ENCODE measurements at places on chromosomes 7 and 10.
A peak's percentile ranks its signal among the peaks of the same experiment; 100 is the strongest.

GRCh38 chr7:65429642-65430343 lies 56.1 kb downstream of the ZNF92 start:
- no peak for DNase-seq

DNA sequence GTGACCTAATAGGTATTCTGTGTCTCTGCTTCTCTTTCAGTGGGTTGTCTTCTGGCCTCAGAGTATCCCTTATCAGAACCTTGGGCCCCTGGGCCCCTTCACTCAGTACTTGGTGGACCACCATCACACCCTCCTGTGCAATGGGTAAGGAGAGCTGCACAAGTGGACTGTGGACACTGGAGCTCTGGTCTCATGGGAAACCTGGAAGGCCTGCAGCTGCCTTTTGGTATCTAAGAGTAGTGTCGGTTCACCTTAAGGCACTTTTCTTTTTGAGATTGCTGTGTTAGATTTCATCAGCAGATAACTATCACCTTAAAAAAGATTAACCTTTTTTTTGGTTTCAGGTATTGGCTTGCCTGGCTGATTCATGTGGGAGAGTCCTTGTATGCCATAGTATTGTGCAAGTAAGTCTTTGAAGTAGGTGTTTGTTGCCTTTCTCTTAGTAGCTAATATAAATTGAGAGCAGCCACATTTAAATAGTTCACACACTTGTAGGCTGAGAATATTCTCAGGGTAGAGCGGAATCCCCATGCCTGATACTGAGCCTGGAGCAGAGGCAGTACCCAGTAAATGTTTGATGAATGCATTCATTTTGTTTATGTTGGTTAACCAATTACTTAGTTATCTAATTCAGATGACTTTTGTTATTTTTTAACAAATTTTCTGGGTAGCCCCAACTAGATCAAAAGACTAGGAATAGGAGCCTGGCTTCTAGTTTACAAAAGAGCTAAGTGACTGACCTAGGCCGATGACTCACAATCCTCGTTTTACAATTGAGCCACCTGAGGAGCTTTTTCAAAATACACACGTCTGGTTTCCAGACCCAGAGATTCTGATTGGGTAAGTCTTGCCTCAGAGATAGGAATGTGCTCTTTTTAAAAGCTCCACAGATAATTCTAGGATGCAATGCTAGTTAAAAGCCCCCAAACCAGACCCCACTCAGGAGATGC lies 3.6 kb downstream of the TMEM254 start:
- no peak for DNase-seq

GRCh38 chr7:114818501-114818900 lies 103.4 kb upstream of the MDFIC start:
- DNase-seq, result no peak

GRCh38 chr7:2049782-2050510 lies 182.8 kb downstream of the MAD1L1 start:
- no peak for DNase-seq

DNA sequence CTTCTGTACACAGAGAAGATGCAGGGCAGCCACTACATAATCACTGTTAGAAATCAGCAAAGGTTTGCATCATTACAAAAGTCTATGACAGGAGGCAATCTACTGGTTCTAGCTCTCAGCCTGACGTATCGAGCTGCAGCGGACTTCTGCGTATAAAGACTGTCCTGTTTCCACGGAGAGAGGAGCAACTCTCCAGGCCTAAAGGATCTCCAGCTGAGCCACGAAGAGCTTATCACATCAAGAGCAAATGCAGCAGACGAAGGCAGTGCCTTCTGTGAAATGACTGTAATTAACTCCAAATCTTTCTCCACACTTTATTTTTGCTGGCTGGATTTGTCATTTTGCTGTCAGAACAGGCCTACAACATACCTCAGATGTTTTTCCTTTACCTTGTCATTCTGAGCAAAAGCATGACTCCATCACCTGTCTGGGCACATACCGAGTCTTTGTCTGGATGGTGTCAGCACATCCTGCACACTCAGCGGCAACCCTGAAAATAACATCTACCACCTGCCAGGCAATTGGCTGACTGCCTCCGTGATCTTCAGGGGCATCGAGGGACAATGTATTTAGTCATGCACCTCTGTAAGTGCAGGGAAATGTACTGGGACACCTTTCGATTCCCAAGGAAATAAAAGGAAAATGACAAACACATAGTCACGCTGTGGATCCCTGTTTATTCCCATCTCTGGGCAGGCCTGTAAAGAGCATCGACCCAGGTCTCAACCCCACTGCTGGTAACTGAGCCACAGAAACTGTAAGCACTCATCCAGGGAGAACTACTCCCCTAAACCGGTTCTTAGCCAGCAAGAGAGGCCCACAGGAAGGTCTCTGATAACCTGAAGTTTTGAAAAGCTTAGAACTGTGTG lies 26.3 kb upstream of the SH3PXD2A start:
- DNase-seq, result no peak

DNA sequence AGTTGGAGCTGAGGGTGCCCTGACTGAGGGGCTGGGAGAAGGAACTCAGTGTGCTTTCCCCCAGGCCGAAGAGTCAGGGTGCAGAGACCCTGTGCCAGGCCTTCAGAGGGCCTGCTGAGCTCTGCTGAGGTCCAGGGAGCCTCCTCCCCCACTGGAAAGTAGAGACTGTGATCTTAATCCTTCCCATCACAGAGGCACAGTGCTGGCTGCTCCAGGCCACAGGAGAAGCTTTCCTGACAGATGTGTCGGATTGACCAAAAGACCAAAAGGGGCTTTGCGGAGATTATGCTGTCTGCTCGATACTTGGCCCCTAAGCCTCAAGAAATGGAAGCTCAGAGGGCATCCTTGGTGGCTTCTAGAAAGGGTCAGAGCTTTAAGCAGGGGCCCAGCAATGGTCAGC lies 32.9 kb upstream of the BTRC start:
- no peak for DNase-seq

DNA sequence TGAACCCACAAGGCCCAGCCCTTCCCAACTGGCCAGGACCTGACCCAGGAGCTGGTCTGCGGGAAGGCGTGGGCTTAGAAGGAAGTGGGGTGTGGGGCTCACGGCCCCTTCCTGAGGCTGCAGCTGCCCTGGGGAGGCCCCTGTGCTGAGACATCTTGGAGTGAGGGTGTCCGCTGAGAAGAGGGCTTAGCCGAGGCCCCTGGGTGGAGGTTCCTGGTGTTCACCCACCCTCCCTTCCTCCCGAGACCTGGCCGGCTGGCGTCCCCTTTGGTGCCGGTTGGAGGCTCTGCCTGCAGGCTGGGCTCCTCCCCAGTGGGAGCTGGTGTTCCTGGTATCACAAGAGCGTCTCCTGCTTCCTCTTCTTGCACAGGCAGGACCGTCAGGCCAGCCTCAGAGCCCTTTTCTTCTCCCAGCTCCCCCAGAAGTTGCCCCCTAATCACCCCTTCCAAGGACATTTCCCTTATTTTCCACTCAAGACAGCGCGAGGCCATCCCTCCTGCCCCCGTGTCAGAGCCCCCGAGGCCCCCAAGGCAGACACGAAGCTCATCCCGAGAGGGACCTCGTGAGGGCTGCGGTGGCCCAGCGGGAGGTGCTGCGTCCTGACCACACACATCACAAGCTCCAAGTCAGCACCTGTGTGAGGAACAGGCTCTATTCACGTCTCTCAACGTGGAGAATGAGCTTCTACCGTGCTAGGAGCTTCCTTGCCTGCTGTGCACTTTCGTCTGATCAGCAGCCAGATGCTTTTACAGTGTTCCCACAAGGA lies 25.1 kb upstream of the FAM20C start:
- DNase-seq, result no peak

- no peak for DNase-seq
Observed at GRCh38 chr7:73613954-73614735, 10.2 kb downstream of the MLXIPL start.

GRCh38 chr7:89028319-89028718 lies 232.8 kb upstream of the TEX47 start:
- no peak for DNase-seq

DNA sequence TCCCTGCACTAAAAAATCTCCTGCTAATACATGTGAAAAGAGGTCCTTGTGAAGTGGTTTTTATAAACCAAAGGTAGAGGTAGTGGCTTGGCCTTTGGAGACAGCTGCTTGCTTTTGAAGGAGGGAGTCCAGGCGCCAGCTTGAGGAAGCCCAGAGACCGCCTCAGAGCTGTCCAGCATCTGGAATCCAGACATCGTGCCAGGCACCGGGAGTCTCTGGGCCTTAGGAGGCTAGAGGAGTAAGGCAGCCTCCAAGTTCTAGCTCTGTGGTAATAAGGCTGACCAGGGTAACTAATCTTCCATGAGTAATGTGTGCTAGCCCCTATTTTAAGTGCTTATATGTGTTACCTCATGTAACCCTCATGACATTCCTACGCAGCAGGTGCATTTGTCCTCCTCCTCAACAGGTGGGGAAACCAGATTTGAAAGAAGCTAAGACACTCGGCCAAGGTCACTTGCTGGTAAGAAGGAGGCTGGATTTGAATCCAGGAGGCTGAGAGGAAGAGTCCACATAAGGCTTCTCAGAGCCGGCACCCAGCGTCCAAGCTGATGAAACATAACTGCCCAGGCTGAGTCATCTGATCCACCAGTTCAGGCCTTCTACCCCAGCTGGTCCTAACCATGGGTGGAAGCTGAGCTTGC lies 26.1 kb downstream of the PRLHR start:
- DNase-seq, result no peak

DNA sequence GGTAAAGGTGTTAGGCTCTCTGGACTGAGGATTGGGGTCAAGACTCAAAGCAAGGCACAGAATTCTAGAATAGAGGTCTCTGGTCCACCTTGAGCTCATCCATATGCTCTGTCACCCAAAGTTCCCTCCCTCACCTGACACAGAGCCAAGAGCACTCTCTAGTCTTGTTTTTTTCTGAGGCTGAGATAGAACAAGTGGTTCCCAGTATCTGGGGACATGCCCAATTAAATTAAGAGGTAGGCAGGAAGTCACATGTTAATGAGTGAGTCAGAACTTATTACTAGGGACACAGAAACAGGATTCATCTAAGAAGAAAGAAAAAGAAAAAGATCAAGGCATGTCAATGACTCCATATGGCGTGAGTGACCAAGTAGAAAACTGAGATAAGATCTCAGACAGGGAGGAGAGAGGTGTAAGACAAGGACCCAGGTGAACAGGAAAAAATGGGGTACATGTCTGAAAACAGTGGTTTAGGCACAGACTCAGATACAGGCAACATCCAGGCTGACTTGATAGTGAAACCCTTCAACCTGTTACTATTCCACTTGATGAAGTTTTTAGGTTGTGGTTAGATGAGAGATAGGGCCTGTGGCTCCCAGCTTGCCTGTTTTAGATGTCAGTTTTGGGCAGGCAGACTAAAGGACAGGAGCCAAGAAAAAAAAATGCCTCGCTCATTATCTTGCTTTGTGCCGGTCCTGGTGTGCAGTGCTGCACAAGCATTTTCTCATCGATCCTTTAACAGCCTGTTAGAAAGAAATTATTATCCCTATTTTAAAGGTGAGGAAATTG lies 609.9 kb downstream of the CCSER2 start:
- no peak for DNase-seq

- no peak for DNase-seq
Observed at GRCh38 chr10:10618139-10618538, 399.5 kb upstream of the CELF2 start.

DNA sequence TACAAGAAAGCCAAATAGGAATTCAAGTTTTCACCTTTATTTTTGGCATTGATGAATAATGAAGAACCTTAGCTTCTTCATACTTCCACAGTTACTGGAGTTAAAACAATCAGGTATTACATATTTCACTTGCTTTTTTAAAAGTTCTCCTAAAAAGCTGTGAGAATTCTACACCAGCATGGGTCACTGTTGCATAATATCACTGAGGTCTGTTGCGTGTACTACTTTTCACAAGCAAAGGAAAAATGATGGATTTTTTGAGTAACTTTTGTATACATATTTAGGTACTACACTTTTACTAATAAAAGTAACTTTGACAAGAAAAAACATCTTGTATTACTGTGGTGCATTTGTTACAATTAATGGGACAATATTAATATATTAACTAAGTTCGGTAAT lies 15.2 kb downstream of the FAM24B start:
- no peak for DNase-seq

DNA sequence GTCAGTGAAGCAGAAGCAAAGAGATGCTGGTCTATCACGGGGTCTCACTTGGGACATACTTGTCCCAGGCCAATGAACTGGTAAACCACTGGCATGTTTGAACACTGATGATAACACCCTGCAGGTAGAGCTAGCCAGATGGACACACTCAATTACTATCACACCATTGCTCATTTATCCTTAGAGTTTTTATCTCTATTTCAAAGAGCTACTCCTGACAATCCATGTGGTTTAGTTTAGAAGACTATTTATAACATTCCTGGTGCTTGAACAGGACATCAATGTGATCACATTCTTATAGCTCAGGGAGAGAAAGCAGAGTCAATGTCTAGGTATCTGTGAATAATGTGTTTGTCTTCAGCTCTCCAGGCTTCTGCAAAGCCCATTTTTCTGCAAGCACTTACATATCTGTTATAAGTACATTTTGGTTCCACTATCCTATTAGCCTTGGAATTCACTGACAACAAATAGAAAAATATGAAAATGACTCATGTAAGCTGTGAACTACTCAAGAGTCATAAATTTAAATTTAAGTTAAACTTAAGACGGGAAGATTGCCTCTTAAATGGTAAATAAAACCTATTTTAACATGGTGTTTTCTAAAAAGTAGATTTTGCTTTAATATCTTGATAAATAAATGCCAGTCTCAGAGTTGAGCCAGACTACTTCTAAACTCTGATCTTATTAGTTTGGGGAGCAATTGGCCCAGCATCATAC lies 106.7 kb upstream of the MBL2 start:
- no peak for DNase-seq

- no peak for DNase-seq
Observed at GRCh38 chr10:97673736-97674525, 13.1 kb downstream of the AVPI1 start.

- DNase-seq, result peak; percentile 56
Observed at GRCh38 chr7:38398725-38399321, 125.4 kb upstream of the TARP start.

GRCh38 chr10:119303886-119304285 lies 96.5 kb downstream of the GRK5 start:
- no peak for DNase-seq

- no peak for DNase-seq
Observed at GRCh38 chr7:7565746-7566650, 686 bp upstream of the MIOS start.

DNA sequence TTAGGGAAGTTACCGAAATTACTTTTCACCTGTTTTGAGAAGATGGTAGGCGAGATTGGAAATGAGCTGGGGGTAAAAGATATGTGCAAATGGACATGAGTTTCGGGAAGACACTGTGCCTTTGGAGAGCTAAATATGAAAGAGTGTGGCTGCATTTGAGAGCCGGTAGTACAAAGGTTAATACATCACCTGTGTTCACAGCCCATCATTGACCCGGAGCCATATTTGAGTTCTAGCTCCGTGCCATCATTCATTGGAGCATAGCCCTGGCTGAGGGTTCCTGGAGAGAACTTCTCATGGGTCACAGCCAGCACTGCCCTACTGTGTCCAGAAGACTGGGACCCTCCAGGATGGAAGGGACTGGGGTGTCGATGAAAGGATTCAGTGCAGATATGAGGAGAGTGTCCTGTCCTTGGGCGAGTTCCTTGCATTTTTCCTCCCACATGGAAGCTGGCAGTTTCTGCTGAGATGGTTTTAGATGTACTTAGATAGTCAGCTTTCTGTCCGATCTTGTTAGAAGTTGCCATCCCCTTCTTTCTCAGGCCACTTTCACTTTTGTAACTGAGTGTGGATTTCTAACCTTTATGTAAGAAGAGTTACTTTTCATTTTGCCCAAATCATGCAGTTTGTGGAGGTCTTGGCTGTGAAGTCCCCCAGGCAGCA lies 138.8 kb downstream of the JCAD start:
- DNase-seq, result no peak

Measured in activated CD4-positive, alpha-beta T cell treated with anti-CD3 and anti-CD28 coated beads, Interleukin-2, amount 50 U/mL, for 48 hours (primary cell).